ENCODE measurements at places on chromosomes 13 and 19.

DNA sequence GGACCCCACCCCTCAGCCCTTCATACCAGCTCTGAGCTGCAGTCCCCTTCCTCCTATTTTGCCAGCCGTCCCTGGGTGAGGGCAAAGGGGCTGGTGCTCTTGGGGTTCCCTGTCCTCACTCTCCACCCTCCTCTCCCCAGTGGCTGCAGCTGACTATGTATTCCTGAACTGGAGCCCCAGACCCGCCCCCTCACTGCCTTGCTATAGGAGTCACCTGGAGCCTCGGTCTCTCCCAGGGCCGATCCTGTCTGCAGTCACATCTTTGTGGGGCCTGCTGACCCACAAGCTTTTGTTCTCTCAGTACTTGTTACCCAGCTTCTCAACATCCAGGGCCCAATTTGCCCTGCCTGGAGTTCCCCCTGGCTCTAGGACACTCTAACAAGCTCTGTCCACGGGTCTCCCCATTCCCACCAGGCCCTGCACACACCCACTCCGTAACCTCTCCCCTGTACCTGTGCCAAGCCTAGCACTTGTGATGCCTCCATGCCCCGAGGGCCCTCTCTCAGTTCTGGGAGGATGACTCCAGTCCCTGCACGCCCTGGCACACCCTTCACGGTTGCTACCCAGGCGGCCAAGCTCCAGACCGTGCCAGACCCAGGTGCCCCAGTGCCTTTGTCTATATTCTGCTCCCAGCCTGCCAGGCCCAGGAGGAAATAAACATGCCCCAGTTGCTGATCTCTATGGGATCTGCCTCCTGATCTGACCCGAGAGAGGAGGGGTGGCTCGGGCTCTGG lies 2.4 kb downstream of the COX7A1 start:
- DNase-seq = no peak

- no peak for DNase-seq
These were observed 321.2 kb upstream of the NBEA start for GRCh38 chr13:34620862-34621261.

- DNase-seq = no peak
These were observed 611.4 kb downstream of the PCDH9 start for GRCh38 chr13:66618702-66619101.

- no peak for DNase-seq
These were observed 1.1 kb downstream of the PPP5C start for GRCh38 chr19:46347985-46348384.

DNA sequence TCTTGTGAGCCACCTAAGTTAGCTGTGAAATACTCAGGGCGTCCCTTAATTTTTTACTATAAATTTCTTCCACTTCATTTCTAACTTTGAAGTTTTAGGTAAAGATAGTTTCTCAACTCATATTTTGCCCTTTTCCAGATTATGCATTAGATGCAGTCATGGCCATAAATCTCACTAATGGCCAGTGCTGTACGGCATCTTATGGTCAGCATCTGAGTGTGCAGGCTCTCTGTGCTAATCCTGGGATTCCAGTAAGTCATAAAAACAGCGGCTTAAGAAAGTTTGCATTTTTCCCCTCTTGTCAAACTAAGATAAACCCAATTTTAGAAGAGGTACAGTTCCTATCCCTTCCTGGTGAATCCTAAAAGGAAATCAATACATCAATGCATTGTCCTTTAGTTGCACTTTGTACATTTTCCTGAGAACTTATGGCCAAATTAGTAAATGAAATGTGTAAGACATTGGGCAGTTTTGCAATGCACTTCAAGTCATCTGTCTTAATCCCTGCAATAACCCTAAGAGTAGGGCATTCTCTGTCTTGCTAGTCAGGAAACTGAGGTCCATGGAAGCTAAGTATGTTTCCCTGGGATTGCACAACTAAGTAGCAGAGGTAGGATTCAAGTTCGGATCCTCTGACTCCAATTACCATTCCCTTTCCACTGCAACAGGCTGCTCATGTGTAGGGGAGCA lies 146.2 kb downstream of the DCT start:
- no peak for DNase-seq

Measured in CD4-positive, alpha-beta T cell treated with Interleukin-2 at 100 ng/mL for 4 hours (primary cell).